ENCODE measurements at places on chromosomes 16 and 17.

- no peak for DNase-seq
These were observed 199.0 kb upstream of the SOX9 start for GRCh38 chr17:71921796-71922195.

GRCh38 chr16:23395732-23396131, 57.3 kb downstream of the COG7 start:
- DNase-seq: no peak

- peak; percentile 78 for DNase-seq
These were observed 54.1 kb downstream of the VAC14 start for GRCh38 chr16:70746708-70747424.

DNA sequence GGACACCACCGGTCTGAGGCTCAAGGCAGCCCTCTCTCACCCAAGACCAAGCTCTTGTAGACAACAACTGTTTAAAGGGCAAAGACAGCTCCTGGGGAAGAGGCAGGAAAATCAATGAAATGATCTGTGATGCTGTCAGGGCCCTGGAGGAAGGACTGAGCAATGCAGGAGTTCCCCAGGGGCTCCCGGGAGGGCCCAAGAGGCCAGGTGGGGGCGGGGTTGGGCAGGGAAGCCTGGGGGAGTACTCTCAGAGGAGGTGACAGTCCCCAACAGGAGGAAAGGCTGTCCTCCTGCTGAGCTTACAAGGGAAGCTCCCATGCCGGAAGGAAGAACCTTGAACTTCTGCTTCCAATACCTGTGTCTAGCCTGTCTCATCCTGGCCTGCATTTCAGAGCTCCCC, 8.3 kb upstream of the NOS2 start:
- DNase-seq: no peak

DNA sequence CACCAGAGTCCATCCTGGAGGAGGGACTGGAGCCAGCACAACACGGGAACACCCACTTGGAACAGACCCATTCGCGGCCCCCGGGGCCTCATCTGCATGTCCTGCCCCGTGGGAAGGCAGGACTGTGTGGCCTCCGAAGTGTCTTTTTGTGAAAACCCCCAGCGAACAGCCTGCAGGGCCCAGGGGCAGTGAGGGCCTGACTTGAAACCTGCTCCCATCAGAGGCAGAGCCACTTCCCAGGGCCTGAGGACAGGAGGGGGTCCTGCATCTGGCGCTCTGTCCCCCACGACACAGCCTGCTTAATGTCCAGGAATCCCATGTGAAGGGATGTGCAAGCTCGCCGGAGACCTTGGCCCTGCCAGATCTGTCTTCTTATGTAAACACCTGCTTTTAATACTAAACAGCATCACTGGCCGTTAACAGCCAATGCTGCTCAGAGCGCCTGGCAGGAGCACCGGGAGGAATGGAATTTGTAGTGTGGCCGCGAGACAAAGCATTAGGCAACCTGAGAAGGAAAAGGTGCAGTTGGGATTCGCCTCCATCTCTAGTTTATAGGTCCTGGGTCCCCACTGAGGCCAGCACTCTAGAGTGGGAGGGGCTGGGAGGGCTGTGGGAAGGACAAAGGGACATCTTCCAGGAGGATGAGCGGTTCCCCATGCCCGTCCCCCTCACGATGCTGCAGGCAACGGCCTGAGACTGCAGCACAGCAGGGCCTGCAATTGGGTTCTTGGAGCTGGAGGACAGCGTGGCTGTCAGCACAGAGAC, 9.6 kb upstream of the EVPL start:
- DNase-seq: no peak

GRCh38 chr16:84999200-84999599, 12.1 kb downstream of the ZDHHC7 start:
- no peak for DNase-seq

- DNase-seq: no peak
These were observed 242.6 kb upstream of the GSE1 start for GRCh38 chr16:85370543-85370880.

DNA sequence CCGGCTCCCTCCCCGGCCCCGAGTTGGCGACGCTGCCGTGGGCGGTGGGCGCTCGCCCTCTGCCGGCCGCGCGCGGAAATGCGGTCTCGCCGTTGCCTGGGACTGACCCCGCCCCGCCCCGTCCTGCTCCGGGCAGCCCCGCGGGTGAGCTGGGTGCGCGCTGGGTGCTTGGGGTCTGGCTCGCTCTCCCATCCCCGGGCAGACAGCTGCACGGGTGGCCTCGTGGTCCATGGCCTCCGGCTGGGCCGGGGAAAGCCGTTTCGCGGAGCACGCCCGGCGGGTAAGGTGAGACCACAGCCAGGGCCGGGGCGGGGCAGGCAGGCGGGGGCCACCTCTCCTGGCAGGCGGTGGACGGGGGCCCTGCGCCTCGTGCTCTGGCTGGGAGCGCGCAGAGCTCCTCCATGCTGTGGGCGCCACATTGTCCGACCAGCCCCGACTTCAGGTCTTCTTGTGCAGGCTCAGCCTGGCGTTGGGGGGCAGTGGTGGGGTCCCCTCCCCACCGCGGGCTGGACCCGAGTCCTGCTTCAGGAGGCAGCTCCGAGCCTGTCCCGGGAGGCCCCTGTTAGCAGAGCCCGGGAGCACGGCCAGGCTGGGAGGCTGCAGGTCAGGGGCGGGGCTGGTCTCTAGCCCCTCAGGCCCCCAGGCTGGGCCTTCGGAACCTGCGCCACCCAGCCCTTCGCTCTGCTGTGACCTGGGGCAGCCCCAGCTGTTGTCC, 7.0 kb upstream of the C1QTNF8 start:
- no peak for DNase-seq

All from GM04504 (cell line).